CD4-positive, alpha-beta T cell treated with Interleukin-6 at 100 ng/mL for 8 hours (primary cell): ENCODE measurements at places on chromosomes 2 and 18.

DNA sequence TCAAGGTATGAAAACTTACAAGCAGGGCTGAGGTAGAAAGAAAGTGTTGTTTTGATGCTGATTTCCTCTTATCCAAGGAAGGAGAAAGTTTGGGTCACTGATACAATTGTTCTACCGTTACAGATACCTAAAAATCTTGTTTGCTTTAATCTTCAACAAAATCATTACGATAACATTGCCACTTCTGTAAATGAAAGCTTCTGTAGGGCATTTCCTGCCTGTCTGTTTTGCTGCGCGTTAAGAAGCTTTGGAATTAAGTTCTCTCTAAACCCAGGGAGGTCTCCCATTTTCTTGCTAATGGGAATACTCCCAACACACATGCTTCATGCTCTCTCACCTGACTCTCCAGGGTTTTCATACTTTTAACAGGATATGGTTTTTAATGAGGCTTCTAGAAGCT, 258.5 kb downstream of the PTGR3 start:
- no peak for DNase-seq

DNA sequence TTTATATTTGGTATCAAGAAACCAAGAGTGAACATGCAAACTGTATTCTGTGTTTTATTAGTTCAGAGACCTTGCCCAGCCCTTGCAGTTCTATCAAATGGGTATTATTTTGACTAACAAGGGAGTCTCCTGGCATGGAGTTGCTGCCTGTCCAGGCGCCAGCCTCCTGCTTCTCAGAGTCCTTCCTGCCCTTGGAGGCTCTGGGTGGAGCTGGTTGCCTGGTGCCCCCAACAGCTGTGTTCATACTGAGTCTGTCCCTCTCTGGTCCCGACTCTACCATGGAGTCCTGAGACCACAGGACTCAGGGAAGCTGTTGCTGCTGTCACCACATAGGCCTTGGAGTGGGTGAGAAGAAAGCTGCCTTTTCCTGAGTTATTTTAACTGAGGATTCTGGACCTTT, 26.3 kb upstream of the GREB1 start:
- no peak for DNase-seq

DNA sequence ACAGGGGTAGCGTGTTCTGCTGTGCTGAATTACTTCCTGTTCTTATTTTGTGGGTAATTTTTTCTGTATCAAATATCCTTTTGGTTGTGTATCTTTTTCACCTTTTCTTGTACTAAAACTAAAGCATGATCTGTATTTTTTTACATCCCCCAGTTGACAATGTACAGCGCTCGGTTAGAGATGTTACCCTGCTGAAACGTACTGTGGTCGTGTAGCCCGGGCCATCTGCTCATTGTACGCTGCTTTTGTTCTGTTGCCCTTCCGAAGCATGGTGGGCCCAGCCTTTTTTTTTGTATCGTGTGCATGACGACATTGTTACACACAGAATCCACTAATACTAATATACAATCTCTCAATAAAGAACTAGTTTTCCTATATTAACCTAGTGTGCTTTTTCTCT, 233.1 kb downstream of the HAUS1 start:
- DNase-seq: no peak

DNA sequence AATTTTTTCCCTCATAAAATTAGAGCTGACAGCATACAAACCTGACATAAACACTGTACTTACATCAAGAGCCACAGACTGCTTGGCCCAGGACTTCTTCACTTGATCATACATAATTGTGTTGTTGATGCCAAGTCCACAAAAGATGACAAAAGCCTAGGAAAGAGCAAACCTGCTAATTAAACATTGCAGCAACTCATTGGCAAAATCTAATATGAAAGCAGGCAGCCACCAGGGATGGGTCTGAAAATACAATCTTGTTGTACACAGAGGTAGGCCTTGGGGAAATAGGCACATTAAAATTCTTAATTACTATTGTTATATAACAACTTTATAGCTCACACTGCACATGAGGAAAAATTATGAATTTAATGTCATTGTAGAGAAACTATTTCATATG, 255.8 kb downstream of the PDE11A start:
- DNase-seq: no peak

DNA sequence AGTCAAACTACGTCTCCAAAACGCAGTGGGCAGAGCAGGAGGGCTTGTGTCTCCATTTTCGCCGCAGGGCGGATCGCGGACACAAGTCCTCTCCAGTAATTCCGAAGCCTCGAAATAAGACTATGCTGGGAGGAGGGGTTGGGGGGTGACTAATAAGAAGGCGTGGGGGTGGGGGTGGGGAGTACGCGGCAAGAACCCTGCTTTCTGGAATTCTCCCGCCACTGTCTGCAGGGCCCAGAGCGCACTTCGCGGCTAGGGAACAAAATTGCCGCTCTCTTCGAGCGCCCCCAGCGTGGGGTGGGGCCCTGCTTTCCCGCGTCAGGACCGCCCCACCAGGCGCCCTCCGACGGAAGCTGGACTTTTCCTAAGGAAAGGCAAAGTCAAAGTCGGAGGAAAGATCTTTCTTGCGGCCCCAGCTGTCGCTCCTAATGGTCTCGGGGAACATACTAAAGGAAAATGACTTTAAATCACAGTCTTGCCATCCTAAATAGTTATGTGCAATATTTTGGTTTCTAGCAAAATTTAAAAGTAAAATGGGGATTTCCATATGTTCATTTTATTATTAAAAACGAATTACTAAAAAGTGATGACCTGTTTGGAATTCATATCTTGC, 11.9 kb downstream of the NR4A2 start:
- DNase-seq: no peak

GRCh38 chr18:31942291-31942998, 483 bp downstream of the TRAPPC8 start:
- DNase-seq: no peak

DNA sequence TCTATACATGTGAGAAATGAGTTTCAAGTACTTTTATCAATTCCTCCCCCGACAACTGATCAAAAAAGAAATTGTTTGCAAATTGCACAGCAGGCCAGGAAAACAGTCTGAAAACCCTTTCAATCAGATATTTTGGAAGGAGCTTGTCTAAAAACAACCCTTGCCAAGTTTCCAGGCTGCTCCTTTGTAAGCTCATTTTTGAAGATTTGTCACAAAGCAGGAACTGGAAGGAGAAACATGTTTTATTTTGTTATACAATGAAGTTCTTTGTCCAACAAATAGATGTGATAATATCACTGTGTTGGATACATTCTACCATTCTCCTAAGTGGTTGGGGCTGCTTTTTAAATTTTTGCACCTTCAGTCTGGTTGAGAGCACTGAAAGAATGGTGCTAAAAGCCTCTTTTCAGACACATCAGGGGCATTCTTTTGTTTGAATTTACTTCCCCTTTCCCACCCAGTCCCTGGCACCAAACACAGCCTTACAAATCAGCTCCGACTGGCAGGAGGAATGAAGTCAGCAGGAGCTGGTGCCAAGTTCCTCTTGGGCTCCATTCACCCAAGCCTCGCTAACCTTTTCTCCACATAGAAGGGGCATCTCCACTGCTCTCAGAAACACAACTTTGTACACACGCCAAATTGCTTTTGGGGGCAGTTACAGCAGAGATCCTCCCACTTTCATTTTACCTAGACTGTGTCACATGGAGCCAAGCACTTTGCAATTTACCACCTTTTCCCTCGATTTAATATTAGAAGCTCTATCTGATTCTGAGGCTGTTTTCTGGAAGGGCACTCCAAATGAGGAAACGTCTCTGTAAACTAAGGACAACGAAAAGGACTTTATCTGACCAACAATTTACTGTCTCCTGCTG, 88.0 kb downstream of the C1D start:
- no peak for DNase-seq

- no peak for DNase-seq
Observed at GRCh38 chr2:144996225-144996795, 476.4 kb upstream of the ZEB2 start.

DNA sequence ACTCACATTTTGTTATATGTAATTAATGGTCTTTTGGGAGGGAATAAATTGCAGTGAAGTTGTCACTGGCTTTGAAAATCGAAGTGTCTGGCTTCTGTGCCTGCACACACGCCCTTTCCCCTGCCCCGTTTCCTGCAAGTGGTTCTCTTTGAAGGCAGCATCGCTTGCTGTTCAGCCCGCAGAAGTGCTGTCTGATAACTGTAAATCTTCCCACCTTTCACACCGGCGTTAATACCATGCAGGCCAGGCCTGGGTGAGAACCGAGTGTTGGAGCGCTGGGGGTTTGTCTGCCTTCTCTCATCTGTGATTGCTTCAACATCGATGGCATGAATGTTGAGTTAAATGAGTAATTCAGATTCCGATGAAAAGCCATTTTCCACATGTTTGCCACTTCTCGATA, 37.9 kb upstream of the RPL31 start:
- peak; percentile 15 for DNase-seq

DNA sequence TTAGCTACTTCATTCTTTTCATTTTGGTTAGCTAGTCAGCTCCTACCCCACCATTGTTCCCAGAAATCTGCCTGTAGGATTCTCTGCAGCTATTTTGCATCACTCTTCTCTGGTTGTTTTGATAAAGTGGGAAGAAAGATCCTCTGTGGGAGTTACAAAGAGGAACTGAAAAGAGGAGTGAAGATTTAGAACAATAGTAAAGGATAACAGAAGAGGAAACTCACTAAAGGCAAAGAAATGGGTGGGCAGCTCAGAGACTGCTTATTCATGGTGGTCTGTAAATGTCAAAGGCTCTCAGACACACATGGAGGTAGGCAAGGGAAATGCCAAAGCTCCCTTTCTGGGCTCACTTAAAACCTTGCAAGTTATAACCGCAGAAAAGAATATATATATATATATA, 17.2 kb upstream of the CD207 start:
- DNase-seq: no peak

DNA sequence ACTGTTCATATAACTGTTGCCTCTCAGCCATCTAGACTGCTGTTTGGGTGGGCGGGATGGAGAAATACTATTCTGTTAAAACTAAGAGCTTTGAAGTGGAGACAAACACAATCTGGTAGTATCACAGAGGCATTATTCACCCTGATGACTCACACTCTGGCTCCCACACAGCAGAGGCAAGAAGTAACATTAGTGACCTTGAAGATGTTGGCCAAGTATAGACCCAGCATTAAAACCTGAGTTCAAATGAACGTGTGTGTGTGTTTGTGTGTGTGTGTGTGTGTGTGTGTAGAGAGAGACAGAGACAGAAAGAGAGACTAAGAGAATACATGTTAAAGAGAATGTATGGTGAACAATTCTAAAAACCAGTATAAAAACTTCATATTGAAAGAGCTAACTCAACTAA, 22.5 kb upstream of the ACVR1 start:
- peak; percentile 66 for DNase-seq

GRCh38 chr2:165185633-165186032, 18.2 kb downstream of the SCN3A start:
- no peak for DNase-seq

DNA sequence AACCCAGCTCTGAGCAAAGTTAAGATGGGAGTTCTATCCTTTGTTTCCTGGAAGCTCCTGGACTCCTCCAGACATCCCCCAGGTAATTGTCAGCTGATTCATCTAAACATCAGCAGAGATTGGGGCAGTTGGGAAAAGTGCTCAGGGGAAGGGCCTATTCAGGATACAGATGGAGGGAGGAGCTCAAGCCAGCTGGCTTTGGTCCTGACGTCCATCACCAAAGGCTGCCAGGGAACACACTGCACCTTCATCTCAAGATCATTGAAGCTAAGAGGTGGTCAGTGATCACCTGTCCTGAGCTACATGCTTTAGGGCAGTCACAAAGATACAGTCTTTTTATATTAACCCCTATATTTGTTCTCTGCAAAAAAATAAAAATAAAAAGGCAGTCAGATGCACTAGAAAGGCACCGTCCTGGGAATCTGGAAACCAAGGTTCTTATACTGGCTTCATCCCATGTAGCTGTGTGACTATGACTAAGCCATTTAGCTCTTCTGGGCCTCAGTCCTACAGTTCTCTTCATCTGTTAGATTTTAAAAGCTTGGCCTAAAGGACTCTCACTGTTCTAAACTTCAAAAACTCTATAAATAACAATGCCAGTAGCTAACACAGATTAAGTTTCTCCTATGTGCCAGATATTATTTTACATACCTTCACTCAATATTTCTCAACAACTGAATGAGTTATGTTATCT, 446.5 kb downstream of the BCL11A start:
- no peak for DNase-seq

DNA sequence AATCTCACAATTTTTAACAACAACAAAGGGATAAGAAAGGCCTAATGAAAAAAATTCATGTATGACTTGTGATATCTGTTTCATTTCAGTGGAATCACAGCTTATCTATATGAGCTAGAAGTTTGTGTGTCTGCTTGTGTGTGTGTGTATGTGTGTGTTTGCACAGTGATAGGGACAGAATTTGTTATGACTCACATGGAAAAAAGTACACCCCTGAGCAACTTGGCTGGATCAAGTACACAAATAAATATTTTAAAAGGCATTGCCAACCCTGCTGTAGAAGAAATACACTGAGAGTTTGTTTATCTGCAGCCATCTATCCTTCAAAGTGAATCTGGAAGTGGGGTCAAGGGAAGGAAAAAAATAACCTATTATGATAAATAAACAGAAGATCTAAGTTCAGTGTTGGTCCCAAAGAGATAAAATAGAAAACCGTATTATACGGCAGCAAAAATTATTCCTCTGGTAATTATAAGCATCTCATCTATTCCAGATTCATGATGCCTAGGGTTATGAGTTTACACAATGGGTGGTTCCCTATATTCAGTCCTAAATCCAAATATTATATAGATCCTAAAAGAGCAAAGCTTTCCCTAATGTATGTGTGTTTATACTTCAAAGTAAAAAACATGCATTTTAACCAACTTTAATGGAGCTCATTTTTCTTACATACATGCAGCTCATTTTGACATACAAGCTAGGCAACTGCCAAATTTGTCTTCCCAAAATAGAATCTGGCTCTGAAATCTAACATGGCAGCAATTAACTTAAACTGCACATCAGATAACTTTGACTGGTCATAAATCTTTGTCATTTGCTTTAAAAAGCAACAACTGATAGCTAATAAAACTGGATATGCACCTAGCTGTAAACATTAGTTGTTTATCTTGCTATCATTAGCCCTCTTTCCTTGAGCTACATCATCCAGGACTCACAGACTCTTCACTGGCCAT, 420.6 kb downstream of the IRS1 start:
- no peak for DNase-seq

DNA sequence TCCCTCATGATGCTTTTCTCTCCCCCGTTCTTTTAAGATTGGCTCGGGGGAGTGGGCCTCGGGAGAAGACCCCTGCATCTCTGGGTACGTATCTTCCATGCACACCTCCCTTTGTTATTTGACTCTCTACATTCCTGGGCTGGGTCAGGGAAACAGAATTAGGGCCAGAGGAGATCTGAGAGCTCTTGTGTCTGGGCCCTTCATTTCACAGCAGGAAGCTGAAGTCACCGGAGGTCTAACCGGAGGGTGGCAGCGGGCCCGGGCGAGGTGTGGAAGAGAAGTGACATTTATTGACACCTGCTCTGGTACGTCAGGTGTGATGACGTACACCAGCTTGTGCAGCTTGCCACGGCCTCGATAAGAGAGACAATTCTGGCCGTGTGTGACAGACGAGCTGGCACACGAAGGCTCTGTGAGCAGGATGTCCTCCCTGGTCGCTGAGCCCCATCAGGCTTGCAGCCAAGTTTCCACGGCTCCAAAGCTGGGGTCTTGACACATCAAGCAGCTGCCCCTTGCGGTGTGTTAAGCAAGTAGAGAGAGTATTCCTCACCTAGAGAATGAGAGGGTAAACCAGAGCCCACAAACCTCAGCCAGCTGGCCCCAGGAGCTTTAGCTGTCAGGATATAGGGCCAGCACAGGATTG, 30.4 kb downstream of the TOGARAM2 start:
- DNase-seq: peak; percentile 81
